Stimulated activated CD8-positive, alpha-beta memory T cell treated with anti-CD3 and anti-CD28 coated beads, Interleukin-15, amount 100 ng/mL, for 1 hour (primary cell): ENCODE measurements at places on chromosomes 1 and 21.

DNA sequence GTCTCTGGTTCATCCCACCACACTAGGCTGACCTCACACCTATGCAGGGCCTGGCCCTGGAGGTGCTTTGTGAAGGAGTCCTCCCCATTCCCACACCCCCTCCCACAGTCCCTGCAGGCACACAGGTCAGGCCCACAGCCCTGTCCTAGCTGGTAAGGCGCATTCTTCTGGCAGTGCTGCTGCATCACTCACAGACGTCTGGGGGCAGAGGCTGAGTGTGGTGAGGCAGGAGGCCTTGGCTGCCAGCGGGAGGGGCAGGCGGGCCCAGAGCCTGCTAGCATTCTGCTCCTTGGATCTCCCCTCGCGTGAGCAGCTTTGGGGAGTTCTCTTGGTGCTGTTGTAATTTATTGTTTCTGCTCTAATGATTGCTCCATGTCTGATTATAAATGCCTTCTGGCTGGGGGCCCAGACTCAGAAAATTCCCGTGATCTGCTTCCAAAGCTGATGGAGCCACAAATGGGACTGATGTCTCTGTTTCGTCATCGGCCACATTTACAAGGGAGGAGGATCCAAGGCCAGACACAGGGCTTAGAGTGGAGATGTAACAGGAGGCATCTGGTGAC lies 62.9 kb downstream of the TRABD2B start:
- DNase-seq: no peak

- DNase-seq: no peak
These were observed 108.0 kb upstream of the CACHD1 start for GRCh38 chr1:64361974-64362373.

GRCh38 chr1:88791192-88791591 lies 100.2 kb downstream of the GTF2B start:
- no peak for DNase-seq

- no peak for DNase-seq
These were observed 46.8 kb upstream of the CNIH3 start for GRCh38 chr1:224569276-224569675.

DNA sequence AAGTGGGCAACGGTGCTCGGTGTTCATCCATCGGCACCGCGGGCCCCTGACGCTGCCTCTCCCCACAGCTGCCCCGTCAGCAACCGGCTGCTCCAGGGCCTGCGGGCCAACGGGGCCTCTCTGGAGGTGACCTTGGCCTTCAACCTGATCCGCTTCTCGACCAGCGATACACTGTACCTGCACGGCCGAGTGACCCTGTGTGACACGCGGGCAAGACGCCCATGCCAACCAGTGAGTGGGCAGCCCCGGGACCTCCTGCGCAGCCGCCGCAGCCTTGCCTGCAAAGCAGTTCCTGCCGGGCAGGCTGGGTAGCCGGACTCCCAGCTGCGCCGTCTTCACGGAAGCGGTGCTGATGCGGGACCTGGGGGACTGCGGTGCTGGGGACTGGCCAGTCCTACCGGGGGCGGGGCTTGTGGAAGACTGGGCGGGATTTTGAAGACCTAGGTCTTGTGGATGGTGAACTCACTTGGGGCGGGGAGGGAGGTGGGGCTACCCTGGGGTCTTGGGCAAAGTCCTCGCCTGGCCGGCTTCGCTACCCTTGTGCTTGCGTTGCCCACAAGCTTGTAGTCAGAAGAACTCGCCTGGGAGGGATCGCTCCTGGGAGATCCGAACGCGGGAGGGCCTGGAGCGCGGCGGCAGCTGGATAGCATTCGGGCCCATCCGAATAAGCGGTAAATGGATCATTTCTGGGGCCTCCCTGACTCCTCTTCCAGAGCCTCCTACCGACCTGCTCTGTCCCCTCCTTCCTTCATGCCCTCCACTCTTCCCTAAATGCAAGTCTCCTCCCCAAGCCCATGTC lies 8.8 kb upstream of the CEP85 start:
- DNase-seq: no peak

DNA sequence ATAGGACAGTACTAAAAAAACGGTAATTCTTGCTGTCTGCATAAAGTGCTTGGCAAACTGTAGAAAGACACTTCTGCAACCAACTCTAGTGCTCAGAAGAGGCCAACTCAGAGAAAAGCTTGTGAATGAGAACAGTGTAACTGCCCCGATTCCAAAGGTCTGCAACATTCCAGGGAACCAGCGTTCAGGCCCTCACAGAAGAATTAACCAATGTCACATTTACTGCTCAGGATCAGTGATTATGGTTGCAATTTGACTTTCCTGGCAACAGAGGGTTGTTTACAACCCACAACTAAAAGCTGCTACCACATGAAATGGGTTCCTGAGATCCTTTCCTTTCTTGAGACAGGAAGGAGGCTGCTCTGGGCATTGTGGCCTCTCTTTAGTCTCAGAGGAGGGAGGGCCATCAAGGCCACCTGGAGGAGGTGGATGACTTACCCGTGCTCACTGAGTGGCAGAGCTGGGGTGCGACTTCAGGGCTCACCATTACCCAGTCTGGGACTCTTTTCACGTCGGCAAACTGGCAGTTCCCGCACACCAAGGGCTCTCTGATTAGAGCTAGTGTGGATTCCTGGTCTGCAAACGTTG lies 15.3 kb downstream of the SRSF4 start:
- no peak for DNase-seq

- DNase-seq: no peak
These were observed 14.8 kb downstream of the LSS start for GRCh38 chr21:46213620-46214286.

DNA sequence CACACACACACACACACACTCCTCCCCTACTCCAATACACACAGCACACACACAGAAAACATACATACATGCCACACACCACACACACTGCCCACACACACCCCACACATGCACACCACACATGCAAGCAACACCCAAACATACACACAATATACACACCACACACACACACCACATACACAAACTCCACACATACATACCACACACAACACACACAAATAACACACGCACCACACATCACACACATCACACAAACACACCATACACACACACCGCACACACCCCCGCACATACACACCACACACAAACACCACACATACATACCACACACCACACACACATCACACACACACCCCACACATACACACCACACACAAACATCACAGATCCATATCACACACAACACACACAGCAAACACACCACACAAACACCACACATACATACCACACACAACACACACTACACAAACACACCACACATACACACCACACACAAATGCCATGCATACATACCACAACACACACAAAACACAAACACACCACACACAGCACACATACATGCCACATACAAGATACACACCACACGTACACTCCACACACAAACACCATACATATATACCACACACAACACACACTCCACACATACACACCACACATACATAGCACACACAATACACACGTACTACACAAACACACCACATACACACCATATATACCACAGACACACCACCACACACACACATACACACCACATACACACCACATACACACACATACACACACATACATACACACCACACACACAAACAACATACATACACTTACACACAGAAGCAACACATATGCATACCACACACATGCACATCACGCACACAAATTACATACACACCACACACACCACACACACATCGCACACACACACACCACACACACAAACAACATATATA lies 932 bp upstream of the RAB7B start:
- DNase-seq: no peak

DNA sequence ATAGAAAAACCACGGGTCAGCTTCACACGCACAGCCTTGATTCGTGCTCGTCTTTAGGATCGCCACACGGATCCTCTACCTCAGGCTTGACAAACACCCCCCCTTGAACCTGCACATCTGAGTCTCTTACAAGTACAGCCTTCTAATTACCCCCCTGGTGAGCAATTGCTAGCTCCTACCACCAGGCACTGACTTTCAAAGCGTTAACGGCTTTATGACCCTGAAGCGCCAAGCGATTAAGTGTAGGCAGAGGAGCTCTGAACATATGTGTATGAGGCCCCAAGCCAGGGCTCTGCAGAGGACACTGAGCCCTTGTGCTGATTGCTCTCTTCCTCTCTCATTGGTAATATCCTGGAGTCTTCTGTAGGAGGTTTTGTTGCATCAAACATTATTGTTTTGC lies 55.7 kb upstream of the EPHA8 start:
- DNase-seq: no peak

GRCh38 chr1:89844860-89845259 lies 24.0 kb downstream of the LRRC8D start:
- DNase-seq: no peak

DNA sequence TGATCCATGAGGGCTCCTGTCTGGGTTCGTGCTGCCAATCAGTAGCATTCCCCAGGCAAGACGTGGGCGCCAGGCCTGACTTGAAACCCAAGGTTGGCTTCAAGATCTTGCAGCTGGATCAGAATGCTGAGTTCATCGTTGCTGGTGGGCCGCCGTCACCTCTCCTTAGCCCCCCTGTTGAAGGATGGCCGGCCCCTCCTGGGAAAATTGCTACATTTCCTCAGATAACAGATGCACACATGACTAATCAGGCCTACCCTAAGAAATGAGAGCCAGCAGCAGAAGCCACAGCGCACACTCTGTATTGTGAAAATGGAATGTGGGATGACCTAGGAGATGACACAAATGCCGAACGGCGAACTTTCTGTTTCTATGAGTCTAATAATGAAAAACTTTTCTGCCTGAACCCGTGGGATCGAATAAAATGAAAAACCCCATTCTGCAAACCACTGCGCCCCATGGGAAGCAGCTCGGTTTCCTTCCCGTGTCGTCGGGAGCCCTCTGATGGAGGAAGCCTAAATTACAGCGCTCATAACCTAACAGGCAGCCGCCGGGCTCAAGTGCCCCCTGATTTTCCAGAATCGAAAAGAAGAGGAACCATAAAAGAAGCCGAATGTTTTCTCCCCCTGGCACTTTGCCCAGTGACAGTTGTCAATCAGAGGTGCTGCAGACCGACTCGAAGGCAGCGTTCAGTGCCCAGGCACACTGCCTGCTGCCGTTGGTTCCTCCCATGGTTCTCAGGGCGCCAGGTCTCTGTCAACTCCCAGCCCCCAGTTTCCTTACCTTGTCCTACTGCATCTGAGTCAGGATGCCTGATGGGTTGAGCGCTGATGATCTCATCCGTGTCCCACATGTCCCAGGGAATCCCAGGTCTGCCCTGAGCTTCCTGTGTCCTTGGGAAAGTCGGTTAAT lies 38.2 kb upstream of the H6PD start:
- peak; percentile 23 for DNase-seq

GRCh38 chr1:153565529-153566374 lies at the start of gene S100A2:
Gene S100A2 (minus strand): TSS chr1:153565844. CDS start chr1:153563877, 1,967 bp downstream.
- no peak for DNase-seq

- DNase-seq: no peak
These were observed 13.8 kb downstream of the LEPR start for GRCh38 chr1:65434255-65434654.

DNA sequence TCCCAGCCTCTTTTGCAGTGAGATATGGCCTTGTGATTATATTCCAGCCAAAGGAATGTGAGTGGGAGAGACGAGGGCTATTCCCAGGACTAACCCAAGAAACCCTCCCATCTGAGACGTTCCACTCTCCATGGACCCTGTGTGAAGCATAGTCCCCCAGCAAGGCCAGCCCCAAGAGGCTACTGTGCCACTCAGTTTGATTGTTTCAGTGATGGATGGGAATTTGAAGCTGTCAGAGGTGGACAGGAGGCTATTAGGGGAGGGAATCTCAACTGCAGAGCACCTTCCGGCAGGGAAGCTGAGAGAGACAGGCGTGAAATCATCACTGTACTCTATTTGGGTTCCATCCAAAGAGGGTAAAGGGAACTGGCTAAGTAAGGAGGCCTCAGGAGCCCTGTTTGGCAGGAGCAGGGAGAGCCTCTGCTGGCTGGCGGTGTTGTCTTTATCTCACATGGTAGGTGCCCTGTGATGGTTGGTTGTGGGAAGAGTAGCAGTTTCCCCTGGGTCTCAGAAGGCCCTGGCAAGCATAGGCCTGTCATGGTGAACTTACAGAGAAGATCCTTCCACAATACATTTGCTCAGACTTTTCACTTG lies 3.4 kb upstream of the TEX35 start:
- no peak for DNase-seq

- no peak for DNase-seq
These were observed 55.1 kb downstream of the AGPAT3 start for GRCh38 chr21:43919871-43920801.

GRCh38 chr1:28240024-28240423 lies 4.1 kb downstream of the ATP5IF1 start:
- no peak for DNase-seq

- DNase-seq: no peak
These were observed 43.8 kb downstream of the HHAT start for GRCh38 chr1:210372491-210372890.

DNA sequence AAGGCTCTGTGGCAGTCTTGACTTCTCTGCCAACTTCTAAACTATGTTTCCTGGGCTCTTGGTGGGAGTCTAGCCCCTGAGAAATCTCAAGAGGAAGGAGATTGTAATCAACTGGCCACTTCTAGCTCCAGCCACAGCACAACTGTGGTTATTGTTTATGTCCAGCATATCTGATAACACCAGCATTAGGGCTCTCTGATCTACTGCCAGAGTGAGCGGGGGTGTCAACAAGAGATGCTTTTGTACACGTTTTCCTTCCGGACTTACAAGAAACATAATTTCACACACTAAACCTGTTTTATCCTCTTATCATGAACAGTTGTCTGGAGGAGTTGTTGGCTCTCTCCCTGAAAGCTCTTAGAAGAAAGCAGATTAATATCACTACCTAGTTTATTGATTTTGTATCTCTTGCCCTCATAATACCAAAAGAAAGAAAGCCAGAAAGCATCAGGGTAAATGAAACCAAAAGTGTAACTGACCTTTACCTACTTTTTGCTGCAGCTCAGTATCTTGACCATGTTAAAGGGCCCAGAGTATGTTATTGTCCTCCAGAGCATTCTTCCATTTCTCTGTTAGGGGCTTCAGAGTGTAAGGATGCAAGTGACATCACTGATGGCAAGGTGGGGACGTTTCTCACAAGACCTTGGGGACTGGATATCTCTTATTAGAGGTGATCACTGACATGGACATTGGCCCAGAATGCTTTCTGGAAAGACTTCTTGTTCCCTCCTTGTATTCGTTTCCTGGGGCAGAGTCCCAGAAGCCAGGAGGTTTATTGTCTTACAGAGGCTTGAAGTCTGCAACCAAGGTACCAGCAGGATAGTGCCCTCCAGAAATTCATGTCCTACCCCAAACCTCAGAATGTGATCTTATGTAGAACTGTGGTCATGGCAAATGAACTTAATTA lies 9.6 kb upstream of the SH2D1B start:
- DNase-seq: no peak

DNA sequence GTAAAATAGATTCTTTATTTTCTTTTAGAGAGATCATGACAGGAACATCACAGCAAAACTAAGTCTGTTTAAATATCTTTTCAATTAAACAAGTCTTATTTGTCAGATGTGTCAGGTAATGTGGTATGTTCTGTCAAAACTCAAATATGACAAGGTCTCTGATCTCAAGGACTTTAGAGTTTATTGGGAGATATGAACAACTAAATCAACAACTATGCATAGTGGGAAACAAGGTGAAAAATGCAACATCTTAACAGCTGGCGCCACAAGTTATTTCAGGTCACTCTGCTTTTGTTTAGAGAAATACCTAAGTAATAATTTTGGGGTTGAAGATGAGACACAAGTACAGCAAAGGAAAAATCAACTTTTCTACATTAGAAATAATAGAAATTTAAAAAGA lies 779.4 kb upstream of the ADGRL4 start:
- DNase-seq: no peak
